ENCODE measurements at places on chromosomes 7 and 10.

DNA sequence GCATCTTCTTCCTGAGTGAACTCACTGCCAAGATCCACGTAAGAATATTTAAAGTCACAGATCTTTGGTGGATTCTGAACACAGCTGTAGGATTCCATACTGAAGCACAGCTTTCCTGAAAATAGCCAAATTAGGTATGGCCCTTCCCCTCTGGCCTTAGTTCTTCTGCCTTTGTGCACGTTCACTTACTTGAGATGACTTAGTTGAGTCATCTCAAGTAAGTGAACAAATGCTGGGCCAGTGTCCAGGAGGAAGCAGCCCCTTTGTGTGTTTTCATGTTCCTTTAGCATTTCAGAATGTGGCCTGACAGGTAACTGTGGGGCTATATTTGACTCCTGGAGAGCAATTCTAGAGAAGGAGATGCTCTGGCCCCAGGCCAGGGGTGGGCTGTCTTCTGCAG is 51.5 kb downstream of the CCNY start:
- no peak for DNase-seq

DNA sequence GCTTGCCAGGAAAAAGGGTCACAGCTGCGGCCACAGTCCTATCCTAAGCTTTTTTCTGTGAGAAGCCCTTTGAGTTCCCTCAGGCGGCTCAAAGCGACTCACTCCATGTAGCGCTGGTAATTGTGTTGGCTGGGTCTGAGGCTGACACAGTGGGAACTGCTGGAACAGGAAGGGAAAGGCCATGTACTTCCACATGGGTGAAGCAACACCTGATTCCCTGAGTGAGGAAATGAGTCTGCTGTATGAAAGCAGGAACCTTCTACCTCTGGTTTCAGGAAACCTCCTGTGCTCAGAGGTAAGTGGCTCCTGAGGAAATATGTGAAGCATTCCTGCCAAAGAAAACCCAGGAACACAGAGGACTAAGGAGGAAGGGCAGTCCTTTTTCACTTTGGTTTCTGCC is 734.6 kb upstream of the SORCS1 start:
- no peak for DNase-seq

GRCh38 chr7:1562116-1562515 is 6.1 kb upstream of the TMEM184A start:
- no peak for DNase-seq

DNA sequence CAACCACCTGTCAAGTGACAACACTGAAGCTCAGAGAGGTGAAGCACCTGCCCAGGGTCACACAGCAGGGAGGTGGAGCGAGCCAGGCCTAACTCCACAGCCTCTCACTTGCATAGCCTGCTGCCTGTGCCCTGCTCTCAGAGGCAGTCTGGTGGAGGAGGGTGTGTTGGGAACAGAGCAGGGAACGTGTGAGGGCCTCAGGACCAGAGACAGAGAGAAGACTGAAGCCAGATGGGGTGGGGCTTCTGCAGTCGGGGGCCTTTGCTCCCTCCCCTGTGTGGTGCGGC is 114.0 kb downstream of the PTPN20 start:
- no peak for DNase-seq

DNA sequence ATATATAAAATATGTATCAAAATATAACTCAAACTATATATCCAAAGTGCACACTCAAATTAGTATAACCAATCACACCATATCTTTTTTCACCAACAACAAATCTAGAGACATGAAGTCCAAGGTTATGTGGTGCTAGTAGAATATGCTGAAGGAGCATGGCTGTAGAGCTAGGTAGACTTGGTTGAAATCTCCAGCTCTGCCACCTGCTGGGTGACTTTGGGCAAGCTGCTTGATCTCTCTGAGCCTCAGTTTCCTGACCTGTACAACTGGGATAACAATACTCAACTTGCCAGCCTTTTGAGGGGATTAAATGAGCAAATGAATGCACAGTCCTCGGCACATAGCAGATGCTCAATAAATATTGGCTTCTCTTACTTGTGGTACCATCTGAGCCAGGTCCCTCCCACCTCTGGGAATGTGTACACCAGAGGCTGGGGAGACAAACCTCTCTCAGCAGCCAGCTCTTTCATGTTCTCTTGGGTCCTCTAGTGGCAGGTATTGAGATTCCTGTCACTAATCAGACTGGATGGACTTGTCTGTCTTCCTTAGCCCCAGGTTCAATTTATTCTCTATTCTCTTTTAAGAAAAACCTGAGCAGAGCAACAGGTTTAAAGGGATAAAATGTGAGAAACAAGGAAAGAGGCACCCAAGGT is 94.3 kb upstream of the PDE1C start:
- no peak for DNase-seq

- DNase-seq: no peak
These were observed 106.9 kb upstream of the C7orf33 start for GRCh38 chr7:148483515-148484308.
